ENCODE measurements at places on chromosomes 5 and 9. TPM values are rescaled to one million over a fixed set of nuclear protein-coding genes. Genes with fewer than 3 reads are reported as not detected.

Gene SNCAIP
- total RNA-seq, result 69.9 TPM

Gene CD72
- total RNA-seq, result 0.87 TPM

Gene SLC6A19
- total RNA-seq, result not detected

Gene PRRC2B
- total RNA-seq, result 42.4 TPM

Gene PHYKPL
- total RNA-seq, result 33.0 TPM

Gene CARTPT
- not detected for total RNA-seq

Gene WDR31
- 1.3 TPM for total RNA-seq

Gene KIF4B
- under 0.01 TPM for total RNA-seq

Gene SLC6A7
- not detected for total RNA-seq

Gene TGFBI
- total RNA-seq, result 247 TPM

Gene PPP3R2
- not detected for total RNA-seq

Gene PRDM9
- total RNA-seq, result not detected

Gene BHMT
- not detected for total RNA-seq

Gene ARID3C
- total RNA-seq, result 0.22 TPM

Gene MAMDC4
- 3.1 TPM for total RNA-seq

Gene PCDH1
- total RNA-seq, result 1.4 TPM

Gene LCN15
- total RNA-seq, result not detected

Gene PCDHB11
- total RNA-seq, result under 0.01 TPM

Gene RXFP3
- total RNA-seq, result not detected

Gene CATSPER3
- 0.12 TPM for total RNA-seq

Gene CKS2
- 99.7 TPM for total RNA-seq

Gene GRXCR2
- total RNA-seq, result not detected

Gene SYK
- total RNA-seq, result not detected

Gene MAN1B1
- total RNA-seq, result 73.2 TPM

Gene CER1
- not detected for total RNA-seq

Gene MCC
- total RNA-seq, result 19.0 TPM

Gene HTR1A
- total RNA-seq, result not detected

Gene FST
- 30.8 TPM for total RNA-seq

Gene MEIKIN
- total RNA-seq, result not detected

Gene IRGM
- total RNA-seq, result 0.22 TPM

Gene PCDHB13
- 0.12 TPM for total RNA-seq

Gene GDA
- 0.11 TPM for total RNA-seq

Gene ANKRD18B
- total RNA-seq, result 6.7 TPM

Gene IGFBPL1
- total RNA-seq, result 0.12 TPM
